ENCODE measurements at places on chromosomes 4 and X.

- DNase-seq = no peak
Measured at GRCh38 chrX:54494989-54495813, 833 bp downstream of the FGD1 start.

GRCh38 chrX:16087076-16087475 lies 36.3 kb upstream of the GRPR start:
- no peak for DNase-seq

- DNase-seq = no peak
Measured at GRCh38 chr4:84484236-84484635, 14.9 kb downstream of the NKX6-1 start.

DNA sequence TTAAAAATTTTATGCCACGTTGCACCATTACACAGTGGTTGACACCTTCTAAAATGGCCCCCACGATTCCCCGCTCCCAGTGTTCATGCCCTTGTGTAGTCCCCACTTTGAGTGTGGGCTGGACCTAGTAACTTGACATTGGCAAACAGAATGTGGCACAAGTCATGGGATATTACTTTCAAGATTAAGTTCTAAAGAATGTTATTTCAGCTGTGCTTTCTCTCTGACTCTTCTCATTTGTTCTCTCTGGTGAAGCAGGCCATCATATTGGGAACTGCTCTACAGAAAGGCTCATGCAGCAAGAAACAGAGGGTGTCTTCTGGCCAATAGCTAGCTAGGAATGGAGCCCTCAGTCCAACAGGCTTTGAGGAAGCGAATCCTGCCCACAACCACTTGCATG lies 67.1 kb downstream of the ATXN3L start:
- no peak for DNase-seq

GRCh38 chrX:153456161-153456560 lies 10.3 kb upstream of the TREX2 start:
- no peak for DNase-seq

DNA sequence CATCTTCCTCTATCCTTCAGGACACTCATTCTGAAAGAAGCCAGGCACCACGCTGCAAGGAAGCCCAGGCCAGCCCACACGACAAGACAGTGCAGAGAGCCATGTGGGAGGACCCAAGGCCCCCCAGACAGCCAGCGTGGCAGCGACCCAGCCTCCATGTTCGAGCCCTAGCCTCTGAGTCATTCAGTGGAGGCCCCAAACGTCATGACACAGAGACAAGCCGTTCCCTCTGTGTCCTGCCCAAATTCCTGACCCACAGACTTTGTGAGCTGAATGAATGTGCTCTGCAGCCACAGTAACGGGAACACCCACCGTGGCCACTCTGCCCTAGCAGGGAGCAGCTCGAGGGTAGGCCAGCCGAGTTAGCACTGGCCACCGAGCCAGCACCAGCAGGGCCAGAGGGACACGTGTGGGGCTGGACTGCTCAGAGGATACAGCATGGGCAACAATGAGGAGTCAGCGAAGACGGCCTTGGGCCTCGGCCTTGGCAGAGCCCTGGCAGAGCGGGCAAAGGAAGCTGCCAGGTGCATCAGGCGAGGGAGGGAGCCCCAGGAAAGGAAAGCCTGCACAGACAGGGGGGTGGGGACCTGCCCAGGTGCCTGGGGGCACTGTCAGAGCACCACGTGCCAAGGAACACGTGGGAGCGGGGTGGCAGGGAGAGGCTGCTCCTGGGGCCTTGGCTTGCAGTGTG lies 8.6 kb downstream of the BLOC1S4 start:
- no peak for DNase-seq

DNA sequence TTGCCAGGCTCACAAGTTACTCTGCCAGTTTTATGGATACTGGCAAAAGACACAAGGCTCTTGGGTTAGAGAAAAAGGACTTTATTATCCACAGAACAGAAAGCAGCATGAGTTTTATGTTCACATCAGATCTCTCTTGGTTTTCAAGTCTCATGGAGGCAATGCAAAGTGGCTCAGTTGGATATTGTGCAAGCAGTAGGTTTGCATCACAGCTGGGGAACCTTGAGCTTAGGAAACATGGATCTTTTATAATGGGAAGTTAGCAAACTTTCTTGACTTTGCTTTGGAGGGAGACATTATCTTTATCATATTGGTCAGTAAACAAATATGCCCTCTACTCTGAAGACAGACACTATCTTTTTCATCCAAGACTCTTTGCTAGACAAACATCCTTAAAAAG lies 109.2 kb upstream of the GRPR start:
- no peak for DNase-seq

DNA sequence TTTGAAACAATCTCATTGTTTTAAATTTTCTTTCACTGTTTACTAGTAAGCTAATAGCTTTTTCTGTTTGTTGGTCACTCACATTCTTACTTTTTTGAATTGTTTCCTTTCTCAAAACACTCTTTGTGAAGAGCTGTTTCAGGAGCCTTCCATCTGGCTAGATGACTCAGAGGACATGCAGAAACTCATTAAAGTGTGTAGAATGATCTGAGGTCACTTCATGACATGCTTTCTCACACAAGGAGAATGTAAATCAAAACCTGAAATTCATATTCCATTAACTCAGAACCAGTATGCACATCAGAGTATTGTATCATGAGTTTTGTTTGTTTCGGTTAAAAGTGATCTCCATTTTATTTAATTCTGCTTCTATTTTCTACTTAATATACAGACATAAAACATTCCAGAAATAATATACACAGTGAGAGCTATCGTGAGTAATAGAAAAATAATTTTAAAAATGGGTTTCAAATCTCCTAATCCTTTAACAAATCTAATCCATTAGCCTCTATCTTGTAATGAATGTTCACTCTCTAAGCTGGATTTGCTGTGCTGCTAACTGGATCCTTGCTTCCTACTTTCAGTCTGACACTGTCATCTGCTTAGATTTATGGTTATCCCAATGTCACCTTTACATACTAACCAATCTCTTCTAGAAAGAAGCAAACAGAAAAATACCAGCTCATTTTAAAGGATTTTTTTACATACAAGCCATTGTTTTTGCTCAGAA lies 449.6 kb downstream of the FSTL5 start:
- no peak for DNase-seq

DNA sequence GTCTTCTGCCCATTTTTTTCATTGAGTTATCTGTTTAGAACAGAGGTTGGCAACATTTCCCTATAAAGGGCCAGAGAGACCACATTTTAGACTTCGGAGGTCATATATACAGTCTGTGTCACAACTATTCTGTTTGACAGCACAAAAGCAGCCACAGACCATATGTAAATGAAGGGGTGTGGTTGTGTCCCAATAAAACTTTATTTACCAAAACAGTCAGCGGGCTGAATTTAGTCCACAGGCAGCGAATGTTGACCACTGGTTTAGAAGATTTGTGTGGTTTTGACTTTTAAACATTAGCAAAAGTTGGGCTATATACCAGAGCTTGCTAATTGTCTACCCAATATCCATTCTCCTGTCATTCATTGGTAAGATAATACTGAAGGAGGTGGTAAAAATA lies 150.8 kb downstream of the AMELX start:
- no peak for DNase-seq

DNA sequence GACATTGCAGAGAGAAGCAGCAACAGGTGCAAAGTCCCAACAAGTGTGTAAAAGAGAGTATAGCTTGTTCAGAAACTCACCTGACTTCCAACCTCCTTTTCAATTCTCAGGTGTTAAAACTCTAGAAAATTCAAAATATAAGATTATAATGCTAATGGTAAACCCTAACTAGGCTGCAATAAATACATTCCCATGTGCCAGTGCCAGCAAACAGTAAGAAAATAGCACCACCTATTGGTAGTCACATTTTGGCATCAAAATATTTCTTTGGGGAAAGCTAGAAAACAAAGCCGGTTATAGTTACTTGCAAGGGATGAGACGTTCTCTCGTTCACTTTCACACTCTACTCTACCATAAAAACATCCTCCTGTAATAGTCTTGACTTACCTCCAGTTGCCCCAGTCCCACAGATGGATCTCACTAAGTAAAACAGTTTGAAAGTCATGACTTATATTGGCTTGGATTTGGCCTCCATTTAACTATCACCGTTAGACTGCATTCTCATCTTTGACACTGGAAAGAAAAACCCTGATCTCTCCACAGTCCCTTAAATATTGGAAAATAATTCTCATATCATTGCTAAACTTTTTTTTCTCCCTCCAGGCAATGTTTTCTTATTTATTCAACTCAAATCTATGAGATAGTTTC lies 9.6 kb downstream of the BMP3 start:
- no peak for DNase-seq

DNA sequence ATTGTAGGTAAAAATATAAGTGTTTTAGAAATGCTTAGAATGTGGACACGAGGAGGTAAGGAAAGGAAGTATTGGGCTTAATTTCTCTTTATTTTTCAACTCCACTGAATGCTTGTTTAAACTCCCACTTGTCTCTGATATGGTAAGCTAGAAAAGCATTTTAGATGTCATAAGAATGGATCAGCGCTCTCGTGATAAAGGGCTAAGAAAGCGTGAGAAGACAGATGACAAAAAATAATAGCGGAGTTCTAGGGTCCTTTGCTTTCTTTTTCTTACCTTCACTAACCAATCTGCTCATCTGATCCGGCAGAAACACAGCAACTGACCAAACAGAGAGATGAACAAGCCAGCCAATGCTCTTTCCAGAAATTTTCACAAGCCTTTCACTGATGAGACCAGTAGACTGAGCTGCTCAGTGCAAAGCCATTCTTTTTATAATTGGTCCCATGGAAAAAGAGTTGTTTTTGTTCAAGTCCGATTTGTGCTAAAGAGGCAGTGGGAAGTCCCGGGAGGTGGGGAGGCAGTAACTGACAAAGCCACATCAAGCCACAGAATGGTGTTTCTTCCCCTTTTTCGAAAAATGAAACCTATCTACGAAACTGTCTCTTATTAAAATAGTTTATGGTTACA lies at the start of gene TASL:
TSS of gene TASL (minus strand) at position 405 of the 630 bp plus-strand sequence. CDS start 17,411 bp downstream, outside the sequence.
- DNase-seq = no peak

DNA sequence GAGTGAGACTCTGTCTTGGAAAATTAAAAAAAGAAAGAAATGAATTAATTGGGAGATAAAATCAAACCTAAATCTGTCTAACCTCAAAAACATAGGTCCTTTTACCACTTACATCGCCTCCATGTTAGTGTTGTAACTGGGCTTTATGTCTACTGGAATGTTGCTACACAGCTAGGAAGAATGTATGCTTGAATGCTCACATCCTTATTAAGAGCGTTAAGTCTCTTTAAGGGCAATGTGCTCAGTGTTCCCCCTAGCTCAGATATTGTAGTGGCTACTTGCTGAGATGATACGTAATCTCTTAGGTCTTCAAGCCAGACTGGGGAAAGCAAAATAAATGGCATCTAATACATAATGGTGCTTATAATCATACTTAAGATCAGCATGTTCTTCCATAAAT lies 1072.8 kb downstream of the PDHA2 start:
- no peak for DNase-seq

DNA sequence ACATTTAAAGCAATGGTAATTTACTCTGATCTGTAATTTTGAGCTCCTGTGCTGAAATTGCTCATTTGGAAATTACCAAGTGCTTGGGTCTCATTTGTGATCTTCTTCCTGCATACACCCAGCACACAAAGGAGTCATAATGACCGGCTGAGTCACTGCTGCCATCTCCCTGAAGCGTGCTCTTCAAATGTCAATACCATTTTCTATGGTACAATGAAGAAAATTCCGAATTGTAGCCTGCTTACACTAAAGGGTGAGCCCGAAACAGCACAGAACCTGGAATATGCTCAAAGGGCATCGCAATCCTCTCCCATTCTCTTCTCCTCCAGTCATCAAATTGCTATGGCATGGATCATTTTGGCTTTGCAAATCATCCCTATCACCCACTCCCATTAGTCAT lies 140.5 kb downstream of the GRIA3 start:
- no peak for DNase-seq

- DNase-seq = no peak
Measured at GRCh38 chr4:15729910-15730533, 27.2 kb downstream of the BST1 start.

DNA sequence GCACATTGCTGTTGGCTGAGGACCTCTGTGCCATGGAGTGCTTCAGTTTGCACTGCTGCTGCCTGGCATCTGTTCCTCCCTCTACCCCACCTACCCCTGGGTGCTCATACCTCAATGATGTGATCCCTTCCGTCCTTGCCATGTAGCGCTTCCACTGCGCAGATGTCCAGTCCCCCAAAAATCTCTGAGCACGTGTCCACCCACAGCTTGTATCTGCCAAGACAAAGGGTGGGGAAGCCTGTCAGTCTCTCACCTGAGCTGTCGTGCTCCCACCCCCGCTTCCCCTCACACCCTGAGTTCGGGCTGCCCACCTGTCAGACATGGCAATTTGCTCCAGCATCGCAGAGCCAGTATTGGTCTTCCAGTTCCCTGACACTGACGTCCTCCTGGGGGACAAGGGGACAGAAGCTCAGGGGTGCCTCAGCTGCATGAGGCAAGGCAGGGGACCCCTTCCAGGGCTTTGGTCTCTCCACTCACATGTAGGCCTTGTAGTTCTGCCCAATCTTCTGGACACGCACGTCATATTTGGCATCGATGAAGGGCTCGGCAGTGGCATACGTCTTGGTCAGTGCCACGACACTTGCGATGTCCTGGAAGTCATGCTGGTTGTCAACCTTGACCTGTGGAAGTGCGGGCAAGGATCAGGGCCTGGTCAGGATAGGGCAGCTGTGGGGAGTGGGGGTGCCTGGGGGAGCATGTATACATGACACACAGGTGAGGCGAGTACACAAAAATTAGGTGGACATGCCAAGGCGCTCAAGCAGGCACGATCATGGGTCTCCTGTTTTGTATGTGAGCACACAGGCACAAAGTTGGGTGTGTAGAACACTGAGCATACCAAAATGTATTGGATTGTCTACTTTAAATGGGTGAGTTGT lies 6.0 kb upstream of the TIMP1 start:
- DNase-seq = no peak

GRCh38 chrX:72120837-72121236 lies 10.9 kb downstream of the RTL5 start:
- DNase-seq = no peak

- DNase-seq = no peak
Measured at GRCh38 chr4:100988876-100989275, 358.4 kb downstream of the PPP3CA start.

- DNase-seq = no peak
Measured at GRCh38 chrX:67784712-67785111, 240.9 kb downstream of the AR start.

GRCh38 chrX:13419918-13420317 lies 100.1 kb upstream of the ATXN3L start:
- no peak for DNase-seq

DNA sequence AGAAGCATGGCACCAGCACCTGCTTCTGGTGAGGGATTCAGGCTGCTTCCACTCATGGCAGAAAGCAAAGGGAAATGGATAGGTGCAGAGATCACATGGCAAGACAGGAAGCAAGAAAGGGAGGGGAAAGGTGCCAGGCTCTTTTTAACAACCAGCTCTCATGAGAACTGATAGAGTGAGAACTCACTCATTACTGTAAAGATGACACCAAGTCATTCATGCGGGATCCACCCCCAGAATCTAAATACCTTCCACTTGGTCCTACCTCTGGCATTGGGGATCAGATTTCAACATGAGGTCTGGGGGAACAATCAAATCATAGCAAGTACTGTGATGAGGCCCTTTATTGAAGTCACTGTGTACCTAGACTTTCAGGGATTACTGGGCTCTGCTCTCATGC lies 72.0 kb upstream of the PRDM5 start:
- DNase-seq = no peak

GRCh38 chr4:184498598-184498997 lies 24.2 kb upstream of the IRF2 start:
- DNase-seq = no peak

- DNase-seq = no peak
Measured at GRCh38 chr4:131584587-131584986, 1564.5 kb upstream of the PCDH10 start.
